ENCODE measurements at places on chromosomes 1 and 21.

DNA sequence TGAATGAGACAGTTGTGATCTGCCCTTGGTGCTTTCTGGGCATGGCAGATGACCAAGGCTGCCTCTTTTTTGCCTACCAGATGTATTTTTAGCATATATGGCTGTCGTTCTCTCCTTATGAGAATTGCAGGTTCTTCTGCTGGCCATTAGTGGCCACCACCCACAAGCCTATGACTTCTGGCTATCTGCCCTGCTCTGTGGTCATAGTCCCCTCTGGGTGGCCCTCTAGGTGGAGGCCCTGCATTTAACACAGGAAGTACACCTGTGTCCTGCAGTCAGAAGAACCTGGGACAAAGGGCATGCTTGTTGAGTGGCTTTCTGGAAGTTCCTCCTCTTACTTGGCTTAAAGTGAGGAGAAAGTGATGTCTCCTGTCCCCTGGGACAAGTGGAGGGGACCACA, 6.5 kb downstream of the FCAMR start:
- DNase-seq: no peak

DNA sequence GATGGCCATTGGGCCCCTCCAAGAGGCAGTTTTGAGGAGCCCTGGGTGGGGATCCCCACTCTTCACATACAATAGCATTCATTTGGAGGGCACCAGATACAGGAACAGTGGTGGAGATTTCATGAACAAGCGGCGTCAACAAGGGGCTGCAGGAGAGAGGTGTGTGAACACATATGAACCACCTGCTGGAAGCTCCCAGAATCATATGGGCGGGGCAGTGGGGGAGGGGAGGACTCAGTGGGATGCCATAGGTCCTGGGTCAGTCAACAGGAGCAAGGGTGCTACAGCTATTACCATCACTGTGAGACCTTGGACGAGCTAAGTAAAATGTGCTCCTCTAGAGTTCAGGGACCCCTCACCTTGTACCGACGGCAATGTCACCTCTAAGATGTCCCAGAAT, 100.4 kb upstream of the IRF2BP2 start:
- DNase-seq: no peak

GRCh38 chr1:29238620-29239002, 2.3 kb downstream of the PTPRU start:
- no peak for DNase-seq

DNA sequence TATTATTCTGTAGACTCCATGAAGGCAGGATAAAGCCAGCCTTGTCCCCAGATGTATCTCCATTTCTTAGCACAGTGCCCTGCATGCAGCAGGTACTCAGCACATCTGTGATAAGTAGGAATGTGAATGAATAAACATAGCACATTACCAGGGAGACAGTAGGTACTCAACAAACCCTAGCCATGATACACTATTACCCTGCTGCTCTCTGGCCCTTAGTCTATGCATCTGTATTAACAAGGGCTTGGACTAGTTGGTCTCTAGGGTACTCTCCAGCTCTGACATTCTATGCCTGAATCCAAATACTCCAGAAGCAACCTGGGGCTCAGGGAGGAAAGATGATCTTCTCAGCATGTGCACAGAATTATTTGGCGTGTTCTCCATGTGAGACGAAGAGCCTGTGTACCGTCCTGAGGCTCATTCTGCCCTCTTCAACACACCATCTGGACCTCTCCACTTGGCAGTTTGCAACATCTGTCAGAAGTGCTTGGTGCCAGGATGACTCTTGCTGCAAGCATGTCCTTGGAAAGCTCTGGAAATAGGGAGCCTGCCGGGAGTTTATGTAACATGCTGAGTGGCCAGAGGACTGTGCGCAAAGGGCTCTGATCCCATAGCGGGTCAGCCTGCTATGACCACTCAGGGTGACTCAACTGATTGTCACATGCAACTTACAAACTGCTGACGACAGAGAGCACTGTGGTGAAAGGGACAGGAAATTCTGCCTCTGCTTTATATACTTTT, 228.2 kb upstream of the USP24 start:
- DNase-seq: no peak
